Activated CD4-positive, CD25-positive, alpha-beta regulatory T cell (primary cell): ENCODE measurements at places on chromosomes 16 and 17.

DNA sequence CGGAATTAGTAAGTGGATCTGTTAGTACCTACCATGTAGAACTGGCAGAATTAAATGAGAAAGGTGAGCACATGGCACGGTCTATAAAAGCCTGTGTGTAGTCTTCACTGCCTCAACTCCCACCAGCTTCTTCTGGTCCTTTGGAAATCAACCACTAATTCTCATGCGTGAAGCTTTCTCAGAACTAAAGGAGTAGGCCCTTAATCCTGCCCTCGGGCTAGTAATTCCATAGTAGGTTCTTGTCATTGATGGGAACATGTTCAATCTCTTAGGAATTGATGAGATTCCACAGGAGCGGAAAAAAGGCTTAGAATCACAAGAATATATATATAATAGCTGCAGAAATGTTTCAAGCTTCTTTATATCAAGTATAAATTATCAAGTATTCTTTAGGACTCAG, 21.7 kb downstream of the CDR2 start:
- no peak for DNase-seq

DNA sequence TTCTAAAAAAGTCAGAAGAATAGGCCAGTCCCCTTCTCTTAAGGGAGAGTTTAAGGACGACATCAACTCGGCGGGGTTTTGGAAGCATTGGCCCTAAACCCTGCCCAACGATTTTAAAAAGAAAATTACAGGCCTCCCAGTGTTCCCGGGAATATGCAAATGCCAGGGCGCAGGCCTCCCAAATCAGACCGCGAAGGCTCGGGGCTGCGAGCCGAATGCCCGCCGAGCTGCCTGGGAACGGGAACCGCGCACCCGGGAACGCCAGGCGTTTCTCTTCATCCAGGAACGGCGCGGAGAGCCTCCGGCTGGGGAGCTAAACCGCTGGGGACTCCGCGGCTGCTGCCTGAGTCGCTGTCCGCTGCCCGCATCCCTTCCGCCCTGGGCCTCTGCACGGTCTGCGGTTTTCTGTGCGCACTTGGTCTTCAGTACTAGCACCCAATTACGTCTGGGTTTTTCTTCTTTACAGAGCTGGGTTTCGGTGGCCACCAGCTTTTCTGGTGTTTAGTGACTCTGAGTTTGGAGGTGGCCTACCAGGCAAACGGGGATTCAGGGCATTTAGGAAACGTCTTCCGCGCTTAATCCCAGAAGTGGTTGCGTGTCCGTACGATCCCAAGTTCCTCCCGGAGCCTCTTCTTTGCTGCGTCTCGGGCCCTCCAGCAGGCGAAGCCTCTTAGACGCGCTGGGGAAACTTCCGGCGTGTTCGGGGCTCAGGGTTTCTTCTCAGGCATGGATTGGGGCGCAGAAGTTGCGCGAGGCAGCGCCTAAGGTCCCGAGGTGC, 5.7 kb downstream of the IRX5 start:
- no peak for DNase-seq

GRCh38 chr16:3349175-3349574, 6.5 kb upstream of the OR2C1 start:
- no peak for DNase-seq

- peak; percentile 24 for DNase-seq
Observed at GRCh38 chr17:7177191-7177953, 1.8 kb downstream of the ASGR1 start.

- no peak for DNase-seq
Observed at GRCh38 chr16:47956916-47957315, 198.9 kb downstream of the ABCC12 start.

DNA sequence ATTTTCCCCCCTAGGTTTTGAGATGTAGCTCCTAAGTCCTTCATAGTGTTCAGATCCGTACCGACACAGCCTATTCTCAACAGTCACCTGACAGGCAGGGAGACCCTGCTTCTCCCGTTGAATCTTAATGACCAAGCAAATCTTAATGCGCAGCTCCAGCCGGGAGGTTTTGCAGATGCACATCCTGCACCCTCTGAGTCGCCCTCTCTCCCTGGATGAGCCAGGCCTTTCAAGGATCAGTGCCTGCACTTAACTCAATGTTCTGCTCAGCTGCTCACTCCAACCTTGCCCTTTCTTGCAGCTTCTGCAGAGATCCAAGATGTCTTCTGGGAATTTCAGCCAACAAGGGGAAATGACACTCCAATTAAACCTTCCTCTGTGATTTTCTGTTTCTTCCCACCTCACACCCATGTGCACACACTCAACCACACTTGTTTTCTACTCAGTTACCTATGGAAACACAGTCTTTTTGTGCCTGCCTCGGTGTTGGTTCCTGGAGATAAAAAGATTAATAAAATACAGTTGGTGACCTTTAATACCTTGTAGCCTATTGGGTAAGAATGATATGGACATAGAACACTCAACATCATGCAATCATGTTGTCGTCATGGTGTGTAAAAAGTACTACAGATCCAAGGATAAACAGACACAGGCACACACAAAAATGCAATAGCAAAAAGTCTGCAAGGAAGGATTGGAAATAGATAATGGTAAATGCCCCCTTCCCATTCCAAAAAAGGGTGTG, 76.9 kb upstream of the DYNLRB2 start:
- no peak for DNase-seq

DNA sequence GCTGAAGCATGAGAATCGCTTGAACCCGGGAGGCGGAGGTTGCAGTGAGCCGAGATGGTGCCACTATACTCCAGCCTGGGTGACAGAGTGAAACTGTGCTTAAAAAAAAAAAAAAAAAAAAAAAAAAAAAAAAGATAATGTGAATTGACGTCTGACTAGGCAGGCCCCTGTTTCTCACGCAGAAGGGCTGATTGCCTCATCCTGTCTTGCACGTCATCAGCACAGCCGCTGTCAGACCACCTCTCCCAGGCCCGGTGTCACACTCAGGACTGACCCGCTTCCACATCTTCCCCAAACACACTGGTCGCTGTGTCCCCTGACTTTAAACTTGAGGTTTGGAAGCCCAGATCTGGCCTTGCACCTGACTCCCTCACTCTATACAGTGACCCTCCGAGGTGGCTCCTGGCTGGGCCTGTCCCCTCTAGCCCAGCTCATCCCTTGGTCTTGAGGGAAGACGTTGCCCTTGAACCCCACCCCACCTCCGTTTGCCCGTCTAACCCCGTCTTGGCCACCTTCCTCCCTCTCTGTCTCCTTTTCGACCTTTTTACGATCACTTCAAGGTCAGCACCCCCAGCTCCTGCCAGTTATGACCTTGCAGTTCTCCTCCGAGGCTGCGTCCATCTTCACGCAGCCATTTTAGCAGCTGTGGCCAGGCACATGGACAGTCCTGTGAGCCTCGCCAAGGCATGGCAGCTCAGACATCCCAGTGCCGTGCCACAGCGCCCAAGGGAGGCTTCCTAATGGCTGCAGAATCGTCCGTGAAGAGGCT, 149.9 kb upstream of the PLCG2 start:
- DNase-seq = no peak

DNA sequence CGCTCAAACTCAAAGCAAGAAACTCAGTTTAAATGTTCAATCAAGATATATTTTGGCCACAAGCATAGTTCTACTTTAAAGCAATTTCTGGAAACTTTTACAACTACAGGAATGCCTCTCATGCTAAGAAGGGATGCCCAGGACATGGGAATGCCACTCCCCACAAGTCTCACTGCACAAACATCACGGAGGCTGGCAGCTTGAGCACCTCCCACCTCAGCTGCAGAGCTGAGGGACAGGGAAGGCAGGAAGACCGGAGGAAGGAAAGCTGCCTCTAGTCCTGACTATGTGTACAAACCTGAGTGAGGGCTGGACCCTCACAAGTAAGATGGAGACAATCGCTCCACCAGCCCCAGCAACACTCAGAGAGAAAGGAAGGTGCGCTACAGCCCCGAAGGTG, 5.3 kb downstream of the AXIN1 start:
- DNase-seq = no peak

- DNase-seq = no peak
Observed at GRCh38 chr17:55157165-55157564, 107.6 kb upstream of the HLF start.
